T-helper 1 cell (primary cell): ENCODE measurements at places on chromosomes 4 and X.
A peak's percentile ranks its signal among the peaks of the same experiment; 100 is the strongest.

- DNase-seq = no peak
Observed at GRCh38 chr4:80156410-80156809, 40.9 kb upstream of the PRDM8 start.

DNA sequence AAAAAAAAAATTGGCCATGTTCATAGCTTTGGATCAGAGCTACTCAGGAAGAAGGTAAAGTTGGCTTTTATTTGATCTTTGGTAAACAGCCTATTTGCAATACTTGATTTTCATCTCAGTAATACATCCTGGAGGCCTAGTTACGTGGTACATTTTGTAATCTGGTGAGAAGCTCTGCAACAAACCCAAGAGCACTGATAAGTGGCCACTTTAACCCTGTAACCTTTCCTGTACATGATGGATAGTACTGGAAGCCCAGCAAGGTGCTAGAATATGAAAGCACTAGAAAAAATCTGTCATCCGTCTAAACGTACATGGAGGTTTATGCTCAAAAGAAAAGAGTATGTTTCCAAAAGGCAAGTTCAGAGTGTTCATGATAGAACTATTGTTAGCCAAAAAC is 88.3 kb upstream of the BMP2K start:
- no peak for DNase-seq

- DNase-seq = peak; percentile 72
Observed at GRCh38 chrX:2628751-2629315, 62.3 kb upstream of the CD99 start.

DNA sequence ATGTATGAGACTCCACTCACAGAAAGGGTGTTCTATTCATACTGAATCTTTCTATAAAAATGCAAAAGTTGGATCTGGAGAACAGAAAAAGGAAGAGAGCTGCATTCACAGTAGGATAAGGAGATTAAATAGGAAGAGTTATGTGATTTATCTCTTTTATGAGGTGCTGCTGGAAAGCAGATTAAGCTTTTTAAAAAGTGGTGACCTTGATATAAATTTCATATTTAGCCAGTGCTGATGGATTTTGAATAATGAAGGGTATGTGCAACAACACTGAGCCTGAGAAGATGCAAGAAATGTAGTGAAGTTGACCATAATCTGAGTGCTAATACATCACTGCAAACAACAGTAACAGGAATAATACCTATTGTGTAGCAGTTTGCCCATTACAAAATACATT is 795.6 kb downstream of the IL1RAPL1 start:
- DNase-seq = no peak

- DNase-seq = no peak
Observed at GRCh38 chr4:79882806-79883205, 190.2 kb downstream of the ANTXR2 start.

DNA sequence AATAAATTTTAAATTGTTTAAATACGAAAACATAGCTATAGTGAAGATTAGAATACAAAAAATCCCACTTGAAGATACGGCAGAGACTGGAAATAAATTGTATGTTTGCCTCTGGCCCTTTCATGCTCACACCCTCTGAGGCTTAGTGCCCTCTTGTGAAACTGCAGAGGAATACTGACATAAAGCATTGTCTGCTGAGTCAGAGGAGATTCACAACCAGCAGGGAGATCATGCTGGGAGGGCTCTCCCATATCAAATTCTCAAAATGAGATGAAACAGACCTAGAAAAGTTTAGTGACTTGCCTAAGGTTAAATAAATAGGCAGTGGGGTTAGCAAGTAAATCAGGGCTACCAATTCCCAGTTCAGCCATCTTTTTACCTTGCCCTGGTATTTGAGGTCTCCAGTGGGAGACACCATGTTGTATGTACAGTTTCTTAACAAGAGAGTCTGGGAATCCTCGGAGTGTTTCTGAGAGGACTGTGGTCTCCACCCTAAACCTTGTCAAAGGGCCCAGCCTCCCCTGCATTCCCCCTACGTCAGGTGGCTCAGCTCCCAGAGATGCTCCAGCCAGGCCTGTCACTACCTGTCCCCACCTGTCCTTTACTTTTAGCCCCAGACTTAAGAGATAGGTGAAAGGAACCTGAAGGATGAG is 581.4 kb upstream of the DIPK2B start:
- DNase-seq = no peak

DNA sequence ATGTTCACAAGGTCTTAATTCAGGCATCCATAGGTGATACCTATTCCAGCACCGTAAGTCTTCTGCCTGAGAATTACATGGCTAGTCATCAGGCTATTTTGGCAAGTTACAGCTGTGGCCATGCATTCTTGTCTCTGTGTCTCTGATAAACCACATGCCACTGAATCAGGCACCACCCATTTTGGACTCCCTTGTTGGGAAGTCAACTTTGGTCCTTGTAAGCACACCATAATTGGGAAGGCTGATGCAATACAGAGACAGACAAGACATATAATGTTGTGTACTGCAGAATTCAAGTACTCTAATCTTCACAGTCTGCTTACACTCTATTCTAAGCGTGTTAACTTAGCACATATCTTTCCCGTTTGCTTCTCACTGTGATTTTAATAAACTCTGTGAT is 483.7 kb upstream of the FTHL17 start:
- DNase-seq = no peak

DNA sequence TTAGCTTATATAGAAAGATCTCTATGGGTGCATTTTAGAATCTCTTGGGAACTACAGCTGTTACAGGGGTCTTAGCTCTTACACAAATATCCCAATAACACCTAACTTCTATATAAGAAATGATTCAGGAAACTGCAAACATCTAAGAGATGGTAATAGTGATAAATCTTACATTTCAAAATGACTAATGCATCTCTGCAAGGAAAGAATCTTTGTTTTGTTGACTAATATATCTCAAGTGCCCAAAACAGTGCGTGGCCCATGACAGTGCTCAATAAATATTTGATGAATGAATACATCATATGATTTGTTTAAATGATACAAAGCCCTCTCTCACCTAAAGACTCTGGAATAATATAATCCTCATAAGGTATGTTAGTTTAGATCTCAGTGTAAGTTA is 47.5 kb downstream of the CENPE start:
- no peak for DNase-seq

DNA sequence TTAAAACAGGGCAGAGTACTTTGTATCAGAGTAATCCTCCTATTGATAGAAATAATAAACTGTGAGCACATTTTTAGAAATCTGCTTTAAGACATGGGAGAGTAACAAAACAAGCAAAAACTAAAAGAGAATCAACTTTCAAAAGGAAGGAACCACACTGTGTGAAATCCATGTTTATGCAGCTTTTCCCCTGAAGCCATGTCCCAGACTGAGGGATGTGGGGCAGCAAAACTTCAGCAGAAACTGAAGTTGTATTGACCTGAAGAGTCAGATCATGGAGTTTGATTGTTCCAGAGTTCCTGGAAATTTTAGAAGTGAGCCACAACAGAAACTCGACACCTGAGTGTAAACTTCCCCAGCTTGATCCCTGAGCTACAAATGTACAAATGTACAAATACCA is 53.2 kb downstream of the COMMD8 start:
- no peak for DNase-seq

DNA sequence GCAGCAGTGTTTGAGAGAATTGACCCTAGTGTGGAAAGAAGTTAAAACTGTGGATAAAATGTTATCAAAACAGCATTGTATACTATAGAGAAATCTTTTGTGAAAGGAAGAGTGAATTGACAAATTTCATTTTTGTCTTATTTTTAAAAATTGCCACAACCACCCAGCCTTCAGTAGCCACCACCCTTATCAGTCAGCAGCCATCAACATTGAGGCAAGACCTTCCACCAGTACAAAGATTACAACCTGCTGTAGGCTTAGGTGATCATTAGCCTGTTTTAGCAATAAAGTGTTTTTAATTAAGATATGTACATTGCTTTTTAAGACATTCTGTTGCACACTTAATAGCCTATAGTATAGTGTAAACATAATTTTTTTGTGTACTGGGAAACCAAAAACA is 91.1 kb downstream of the NFKB1 start:
- DNase-seq = no peak

DNA sequence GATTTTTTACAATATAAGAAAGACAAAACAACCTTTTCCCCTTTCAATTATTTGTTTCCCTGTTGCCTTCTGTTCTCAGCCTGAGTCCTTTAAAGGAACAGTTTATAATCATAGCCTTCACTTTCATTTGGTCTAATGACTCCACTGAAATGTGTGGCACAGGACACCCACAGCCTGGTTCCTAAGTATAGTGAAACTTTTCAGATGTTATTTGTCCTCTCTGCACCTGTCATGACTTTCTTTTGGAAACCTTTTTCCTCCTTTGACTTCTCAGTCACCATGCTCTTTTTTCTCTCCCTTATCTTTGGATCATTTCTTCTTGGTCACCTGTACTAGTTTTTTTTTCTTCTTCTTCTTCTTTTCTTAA is 237.8 kb upstream of the ANXA3 start:
- DNase-seq = no peak

DNA sequence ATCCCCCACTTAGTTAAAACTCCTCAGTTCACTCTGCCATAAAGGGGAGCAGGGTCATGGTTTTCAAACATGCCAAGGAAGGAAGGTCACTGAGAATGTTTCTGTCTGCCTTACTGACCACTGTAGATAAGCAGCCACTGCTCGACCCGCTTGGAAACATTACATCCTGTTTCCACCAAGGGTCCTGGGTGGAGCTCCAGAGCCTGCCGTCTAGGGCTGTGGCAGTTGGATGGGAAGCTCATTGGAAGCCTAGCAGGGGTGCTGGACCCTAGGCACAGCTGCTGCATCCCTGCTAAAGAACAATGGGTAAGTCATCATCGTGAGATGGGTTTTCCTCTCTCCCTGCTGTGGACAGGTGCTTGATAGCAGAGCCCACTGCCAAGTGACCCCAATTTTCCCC is 76.0 kb upstream of the SRD5A3 start:
- no peak for DNase-seq

- DNase-seq = no peak
Observed at GRCh38 chr4:165580351-165580905, 201.6 kb downstream of the CPE start.

- no peak for DNase-seq
Observed at GRCh38 chr4:75289914-75290582, 224.2 kb downstream of the RCHY1 start.

- no peak for DNase-seq
Observed at GRCh38 chr4:52102587-52102986, 51.5 kb downstream of the SPATA18 start.

DNA sequence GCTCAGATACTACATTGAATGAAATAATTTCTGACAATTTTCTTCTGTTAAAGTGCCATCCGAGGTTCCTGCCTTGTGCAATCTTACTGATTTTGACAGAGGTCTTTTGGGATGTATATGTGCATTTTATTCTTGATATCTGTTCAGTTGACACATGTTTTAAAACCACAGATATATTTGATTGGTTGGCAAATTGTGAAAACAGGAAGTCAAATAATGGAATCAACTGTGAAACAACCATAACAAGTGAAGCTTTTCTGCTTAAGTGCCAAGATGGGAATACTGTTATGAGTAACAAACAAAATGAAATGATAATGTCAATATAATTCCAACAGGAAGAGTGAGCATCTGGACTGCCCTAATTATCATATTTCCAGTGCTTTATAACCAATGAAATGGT is 84.9 kb upstream of the TET2 start:
- no peak for DNase-seq

DNA sequence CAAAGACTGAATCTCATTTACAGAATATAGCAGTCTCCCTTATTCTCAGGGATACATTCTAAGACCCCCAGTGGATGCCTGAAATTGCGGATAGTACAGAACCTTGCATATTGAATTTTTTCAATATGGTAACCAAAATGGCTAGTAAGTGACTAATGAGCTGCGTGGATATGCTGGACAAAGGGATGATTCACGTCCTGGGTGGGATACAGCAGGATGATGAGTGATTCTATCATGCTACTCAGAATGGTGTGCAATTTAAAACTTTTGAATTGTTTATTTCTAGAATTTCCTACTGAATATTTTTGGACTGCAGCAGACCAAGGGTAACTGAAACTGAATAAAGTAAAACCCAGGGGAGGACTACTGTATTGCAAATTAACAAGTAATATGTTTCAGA is 66.7 kb downstream of the STAG2 start:
- no peak for DNase-seq

- no peak for DNase-seq
Observed at GRCh38 chr4:77872723-77873445, 10.3 kb downstream of the MRPL1 start.

- DNase-seq = no peak
Observed at GRCh38 chr4:66575008-66575696, 904.9 kb upstream of the EPHA5 start.

GRCh38 chr4:56283375-56283774 is 103.9 kb downstream of the AASDH start:
- DNase-seq = no peak

DNA sequence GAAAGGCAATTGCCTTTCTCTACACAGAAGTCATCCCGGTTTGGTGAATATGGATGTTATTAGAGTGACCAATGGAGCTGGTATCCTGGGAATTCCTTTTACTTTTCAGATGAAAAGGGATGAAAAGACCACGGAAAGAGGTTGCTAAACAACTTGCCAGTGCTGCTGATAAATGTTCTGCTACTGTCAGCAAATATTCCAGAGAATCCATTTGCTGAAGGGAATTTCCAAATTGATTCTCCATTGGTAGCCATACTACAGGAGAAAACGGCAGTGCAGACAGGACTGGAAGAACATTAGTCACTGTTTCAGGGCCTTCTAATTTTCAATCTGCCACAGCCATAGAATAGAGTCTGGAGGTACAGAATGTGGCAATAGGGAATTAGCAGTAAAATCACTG is 451.5 kb downstream of the PCDH11X start:
- no peak for DNase-seq

GRCh38 chrX:54602563-54602962 is 72.5 kb downstream of the GNL3L start:
- no peak for DNase-seq

DNA sequence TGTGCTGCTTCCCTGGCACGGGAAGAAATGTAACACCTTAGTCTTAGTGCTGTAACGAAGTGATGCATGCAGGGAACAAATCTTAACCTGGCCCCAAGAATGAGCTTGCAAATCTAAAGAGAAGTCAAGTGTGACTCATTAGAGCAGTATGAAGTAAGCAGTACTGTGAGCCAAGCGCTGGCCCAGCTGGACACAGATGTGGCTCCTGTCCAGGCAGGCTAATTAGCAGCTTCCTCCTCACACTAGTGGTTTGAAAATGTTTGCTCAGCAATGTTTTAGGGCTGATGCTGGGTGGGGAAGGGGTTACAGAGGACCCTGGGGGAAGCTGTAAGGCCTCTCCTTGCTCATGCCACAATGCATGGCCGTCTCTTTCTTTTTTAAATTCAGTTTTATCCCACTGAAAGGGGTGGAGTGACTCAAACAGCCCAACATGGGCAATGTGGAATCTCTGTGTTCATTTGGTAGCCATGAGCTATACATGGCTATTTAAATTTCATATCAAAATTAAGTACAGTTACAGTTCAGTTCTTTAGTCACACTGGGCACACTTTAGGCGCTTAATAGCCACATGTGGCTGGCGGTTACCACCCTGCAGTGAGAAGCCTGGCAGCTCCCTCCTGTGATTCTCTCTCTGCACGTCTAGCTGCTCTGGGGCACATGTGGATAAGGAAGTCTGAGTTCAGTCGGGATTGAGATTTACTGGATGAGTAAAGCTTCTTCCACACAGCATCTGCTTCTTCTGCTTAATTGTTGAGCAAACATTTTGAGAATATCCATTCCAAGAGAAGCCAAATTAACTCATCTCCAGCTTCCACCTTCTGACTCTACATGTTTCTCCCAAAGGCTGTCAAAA is 48.8 kb downstream of the MAP7D2 start:
- no peak for DNase-seq

- no peak for DNase-seq
Observed at GRCh38 chr4:25271866-25272265, 38.0 kb downstream of the PI4K2B start.
